ENCODE measurements at places on chromosomes 6 and 20.

DNA sequence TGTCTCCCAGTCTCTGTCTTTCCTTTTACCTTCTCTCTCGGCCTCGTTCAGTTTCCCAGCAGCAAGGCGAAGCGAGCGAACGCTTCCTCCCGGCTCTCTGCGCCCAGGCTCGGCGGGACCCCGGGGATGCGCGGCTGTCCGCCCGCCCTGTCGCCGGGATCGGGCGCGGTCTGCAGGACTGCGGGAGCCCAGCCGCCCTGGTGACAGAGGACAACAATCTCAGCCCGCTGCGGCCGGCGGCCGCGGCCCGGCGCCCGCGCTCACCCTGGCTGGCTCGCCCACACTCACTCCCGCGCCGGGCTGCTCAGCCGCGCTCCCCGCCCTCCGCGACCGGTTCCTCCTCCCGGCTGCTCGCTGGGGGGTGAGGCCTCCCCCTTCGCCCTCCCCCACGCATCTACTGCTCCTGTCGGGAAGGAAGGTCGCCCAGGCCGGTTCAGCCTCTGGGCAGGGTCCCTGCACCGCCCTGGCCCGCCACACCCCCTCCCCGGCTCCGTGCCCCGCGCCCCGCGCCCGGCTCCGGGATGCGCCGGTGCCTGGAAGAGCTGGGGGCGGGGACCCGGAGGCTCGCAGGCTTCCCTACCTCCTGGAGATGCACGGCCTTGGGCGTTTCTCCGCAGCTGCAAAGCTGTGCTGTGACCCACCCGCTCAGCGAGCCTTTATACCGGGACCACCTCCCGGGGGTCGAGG lies 410 bp downstream of the SYNE1 start:
- peak; percentile 15 for DNase-seq

DNA sequence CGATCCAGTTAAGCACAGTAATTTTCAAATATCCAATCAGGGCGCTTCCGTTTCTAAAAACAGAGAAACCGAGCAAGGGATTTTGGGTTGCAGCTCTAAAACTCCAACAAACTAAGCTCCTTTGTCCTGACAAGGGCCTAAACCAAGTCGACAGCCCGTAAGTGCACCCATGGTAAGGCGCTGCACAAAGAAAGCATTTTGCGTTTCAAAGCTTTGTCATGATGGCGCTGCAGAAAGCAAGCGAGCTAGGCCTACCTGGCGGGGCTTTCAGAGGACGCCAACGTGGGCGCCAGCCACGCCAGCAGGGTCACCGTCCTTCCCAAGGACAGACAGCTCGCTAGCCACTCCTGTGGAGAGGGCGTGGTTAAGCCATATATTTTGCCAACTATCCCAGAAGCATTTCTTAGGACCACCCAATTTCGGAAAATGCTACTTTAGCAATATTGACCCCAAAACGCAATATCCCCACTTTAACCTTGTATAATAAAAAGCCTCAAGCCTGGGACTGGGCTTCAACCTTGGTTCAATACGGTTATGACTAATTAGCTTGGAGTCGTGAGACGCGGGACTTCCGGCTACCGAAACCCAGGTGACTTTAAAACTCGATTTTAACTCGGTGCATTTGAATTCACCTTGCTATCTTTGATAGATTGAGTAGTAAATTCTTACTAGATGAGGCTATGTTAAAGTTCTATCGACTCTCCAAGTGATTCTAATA lies 53.8 kb downstream of the TRIM38 start:
- DNase-seq: no peak

- no peak for DNase-seq
Observed at GRCh38 chr6:128725271-128726233, 157.4 kb upstream of the LAMA2 start.

GRCh38 chr20:45935416-45936046 lies 1.0 kb downstream of the PCIF1 start:
- no peak for DNase-seq

GRCh38 chr20:24651171-24651975 lies 181.9 kb downstream of the SYNDIG1 start:
- DNase-seq: no peak

- DNase-seq: no peak
Observed at GRCh38 chr6:32167761-32168262, 3.4 kb downstream of the EGFL8 start.

DNA sequence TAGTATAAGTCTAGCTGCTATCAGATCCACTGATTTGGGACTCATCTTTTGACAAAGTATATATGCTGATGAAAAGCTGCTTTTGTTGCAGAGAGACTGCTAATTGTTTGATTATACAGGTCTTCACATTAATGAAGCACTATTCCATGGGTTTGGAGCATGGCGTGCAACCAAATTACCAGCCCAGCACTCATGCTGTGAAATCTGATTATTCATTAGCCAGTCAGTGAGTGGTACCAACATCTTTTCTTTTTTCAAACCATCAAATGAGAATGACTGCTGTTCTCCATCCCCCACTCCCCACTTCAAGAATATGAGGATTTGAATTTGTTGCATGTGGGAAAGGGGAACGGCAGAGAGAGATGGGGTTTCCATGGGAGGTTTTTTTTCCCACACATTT lies 91.3 kb downstream of the ID4 start:
- DNase-seq: no peak

DNA sequence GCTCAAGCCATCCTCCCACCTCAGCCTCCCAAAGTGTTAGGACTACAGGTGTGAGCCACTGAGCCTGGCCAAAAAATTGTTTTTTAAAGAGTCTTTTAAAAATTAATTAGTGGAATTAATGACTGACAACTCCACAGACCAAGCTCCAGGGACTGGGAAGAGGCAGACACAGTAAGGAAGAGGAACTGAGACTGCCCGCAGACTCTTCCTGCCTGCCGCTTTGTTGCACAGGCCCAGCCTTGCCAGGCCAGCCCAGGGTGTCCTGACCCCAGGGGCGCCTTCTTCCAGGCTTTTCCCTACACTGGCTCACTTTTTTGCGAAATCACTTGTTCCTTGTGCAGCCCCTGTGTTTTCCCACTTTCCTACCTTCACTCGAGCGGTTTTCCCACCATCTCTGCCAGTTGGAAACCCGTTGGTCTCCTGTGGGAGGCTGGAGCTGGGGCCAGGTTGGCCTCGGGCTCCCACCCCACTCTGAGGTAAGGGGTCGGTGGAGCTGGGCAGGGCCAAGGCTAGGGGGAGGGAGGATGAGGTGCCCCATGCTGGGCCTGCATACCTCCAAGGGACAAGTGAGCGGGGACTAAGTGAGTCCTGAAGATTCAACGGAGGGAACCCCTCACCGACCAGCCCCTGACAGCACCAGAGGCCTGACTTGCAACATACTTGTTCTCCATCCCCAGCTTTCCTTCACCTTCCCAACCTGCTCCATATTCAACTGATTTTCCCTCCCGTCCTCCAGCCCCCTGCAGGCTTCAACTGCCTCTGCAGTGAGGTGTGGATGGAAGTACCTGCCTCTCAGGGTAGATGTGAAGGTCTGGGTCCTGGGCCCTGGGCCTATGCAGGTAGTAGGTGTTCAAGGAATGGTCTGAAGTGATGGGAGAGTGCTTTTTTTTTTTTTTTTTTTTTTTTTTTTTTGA lies 23.5 kb upstream of the SMIM29 start:
- no peak for DNase-seq

- no peak for DNase-seq
Observed at GRCh38 chr6:147204843-147205311, 660 bp downstream of the STXBP5 start.

DNA sequence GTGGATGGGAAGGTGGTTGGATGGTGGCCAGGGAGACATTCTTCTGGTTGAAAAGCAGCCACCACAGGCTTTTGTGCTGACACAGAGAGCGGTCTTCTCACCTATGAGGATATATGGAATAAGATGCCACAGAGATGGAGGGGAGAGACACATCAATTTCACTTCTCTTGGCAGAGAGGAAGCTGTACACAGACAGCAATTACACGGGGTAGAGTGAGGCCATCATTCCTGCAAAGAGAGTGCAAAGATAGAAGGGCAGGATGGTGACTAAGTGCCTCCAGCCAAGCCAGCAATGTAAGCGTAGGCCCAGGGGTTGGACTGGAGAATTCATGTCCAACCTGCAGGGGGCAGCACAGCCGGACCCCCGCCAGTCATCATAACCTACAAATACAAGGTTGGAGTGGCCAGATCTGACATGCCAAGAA lies 56.4 kb downstream of the NRN1 start:
- no peak for DNase-seq

- DNase-seq: no peak
Observed at GRCh38 chr6:105207524-105208269, 27.9 kb upstream of the POPDC3 start.

DNA sequence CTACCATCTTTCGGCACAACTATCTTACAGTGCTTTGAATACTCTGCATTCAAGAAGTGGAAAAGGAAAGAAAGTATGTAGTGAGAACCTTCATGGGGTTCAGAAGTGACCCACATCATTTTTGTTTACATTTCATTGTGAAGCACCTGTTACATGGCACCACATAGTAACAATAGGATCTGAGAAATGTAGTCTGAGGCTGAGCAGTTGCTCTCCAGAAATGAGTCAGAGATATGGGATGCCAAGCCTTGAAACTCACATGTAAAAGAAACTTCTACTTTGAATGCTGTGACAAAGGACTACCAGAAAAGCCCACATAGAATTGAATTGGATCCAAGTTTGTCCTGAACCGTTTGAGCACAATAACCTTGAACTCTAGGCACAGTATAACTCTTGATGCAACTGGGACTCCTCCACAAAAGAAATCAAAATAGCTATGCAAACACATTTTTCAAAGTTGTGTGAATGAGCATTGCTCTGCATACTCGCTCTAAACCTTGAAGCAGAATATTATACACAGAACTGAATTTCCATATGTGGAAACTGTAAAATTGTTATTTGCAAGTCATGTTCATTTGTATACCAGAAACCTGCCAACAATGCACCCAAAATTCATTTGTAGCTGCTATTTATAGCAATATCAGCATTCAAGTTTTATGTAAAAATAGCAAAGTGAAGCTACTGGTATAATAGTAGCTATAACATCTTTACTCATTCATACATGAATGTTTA lies 400.9 kb upstream of the POU3F2 start:
- no peak for DNase-seq

GRCh38 chr20:13775867-13776266 lies 8.9 kb downstream of the ESF1 start:
- no peak for DNase-seq

GRCh38 chr20:15520930-15521524 lies 1052.2 kb downstream of the KIF16B start:
- no peak for DNase-seq

GRCh38 chr6:98514796-98515195 lies 319.6 kb upstream of the POU3F2 start:
- DNase-seq: no peak

GRCh38 chr6:120935908-120936307 lies 398.4 kb downstream of the TBC1D32 start:
- DNase-seq: no peak

GRCh38 chr20:59770270-59770669 lies 163.2 kb downstream of the SYCP2 start:
- peak; percentile 47 for DNase-seq

GRCh38 chr6:44024574-44025219 lies 102.6 kb downstream of the MRPL14 start:
- no peak for DNase-seq

DNA sequence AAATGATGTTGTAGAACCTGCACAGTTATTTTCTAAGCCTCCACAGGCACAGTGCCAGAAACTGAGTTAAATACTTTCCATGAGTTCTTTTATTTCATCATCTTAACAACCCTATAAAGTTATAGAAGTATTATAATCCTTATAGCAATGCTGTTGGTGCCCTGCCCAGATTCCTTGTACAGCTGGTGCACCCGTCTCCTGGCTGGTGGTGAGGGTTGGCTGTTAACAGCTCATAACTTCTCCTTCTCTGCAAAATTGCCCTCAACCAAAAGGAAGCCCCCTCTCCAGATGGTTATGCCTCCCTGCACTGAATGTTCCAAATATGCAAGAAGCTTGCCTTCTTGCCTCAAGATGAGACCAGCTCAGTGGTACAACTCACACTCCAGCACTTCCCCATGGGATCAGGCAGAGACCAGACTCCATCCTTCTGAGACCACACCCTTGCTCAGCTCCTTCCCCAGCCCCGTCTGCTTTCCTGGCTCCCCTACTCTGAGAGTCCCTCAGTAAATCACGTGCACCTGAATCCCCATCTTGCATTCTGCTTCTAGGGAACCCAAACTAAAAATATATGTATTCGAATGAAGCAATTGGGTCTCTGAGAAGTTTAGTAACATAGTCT lies 304.4 kb upstream of the PLCB4 start:
- no peak for DNase-seq

GRCh38 chr6:166460473-166461437 lies 78.0 kb upstream of the MPC1 start:
- DNase-seq: no peak

DNA sequence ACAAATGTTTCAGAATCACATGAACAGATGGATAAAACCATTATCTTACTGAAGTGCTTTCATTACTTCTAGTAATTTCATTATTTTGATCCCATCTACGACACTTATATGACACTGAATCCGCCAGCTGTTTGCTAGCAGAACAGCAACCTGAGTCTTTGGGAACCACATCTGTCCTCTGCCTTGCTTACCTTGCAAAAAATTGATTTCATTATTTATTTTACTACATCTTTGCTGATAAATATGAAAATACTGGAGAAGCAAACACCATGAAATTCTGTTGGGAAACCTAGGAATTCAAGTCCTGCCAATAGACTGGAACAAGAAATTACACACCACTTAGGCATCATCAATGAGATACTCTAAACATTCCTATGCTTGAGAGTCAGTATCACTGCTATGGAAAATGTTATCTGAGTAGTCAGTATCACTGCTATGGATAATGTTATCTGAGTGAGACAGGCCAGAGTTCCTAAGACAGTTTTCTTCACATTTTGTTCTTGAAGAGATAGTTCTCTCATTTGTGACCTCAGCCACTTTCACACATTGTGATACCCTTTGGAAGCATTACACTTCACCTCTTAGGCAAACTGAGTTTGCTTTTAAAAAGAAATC lies 91.9 kb downstream of the PDE10A start:
- DNase-seq: no peak

DNA sequence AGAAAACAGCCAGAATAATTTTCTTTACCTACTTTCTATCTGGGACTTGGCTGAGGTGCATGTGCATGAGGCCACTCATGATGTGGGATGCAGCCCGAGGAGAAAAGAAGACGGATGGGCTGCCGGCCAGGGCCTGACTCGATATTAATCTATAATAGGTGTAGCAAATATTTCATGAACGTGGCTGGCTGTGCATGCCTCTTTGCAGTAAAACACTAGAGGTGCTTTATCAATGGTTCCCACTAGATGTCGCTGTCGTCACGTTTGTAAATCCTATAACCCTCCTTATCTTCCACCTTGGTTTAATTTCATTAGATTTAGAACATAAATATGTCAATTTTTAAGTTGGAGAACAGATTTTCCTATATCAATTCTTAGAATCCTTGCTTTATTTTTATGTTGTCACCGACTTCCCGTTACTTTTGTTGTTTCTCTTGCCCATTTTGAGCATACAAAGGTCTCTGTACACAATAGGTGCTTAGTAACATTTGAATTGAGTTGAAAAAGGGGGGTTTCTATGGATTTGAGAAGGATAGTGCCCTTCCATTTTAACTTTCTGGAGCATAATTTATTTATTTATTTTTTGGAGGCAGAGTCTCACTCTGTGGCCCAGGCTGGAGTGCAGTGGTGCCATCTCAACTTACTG lies 19.6 kb upstream of the FERMT1 start:
- DNase-seq: peak; percentile 32

Data from HuH-7.5 (cell line).